Heart right ventricle (tissue), 16 donors: ENCODE measurements at places on chromosomes 1 and 21.

GRCh38 chr1:156080863-156081179, 1.4 kb downstream of the MEX3A start:
- no peak for DNase-seq

DNA sequence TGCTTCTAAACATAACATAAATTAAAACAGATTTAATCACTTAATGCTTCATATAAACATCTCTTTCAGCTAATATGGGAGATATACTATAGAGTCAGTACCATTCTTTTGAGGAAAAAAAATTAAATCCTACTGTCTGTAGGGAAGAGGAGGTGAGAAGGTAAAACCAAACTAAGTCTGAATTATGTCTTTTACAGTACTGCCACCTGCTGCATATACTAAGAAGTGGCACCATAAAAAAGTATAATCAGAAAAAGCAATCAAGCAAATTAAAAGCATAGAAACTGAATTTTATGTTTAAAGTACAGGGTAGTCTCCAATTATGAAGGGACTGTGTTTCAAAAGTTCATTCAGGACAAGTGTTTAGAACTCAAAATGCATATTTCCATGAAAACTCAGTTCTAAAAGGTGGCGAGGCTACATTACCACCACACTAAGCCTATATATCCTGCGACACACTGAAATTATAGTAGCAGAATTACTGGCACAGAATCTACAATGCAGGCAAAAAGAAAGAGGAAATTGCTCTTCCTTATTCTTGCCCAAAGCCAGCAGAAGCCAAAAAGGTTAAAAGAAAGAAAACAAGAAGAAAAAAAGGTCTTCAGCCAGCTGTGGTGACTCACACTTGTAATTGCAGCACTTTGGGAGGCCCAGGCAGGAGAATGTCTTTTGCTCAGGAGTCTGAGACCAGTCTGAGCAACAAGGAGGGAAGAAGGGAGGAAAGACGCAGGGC, 9.0 kb downstream of the NSL1 start:
- no peak for DNase-seq

- peak; percentile 51 for DNase-seq
These were observed 4.1 kb upstream of the TFAP2E start for GRCh38 chr1:35568975-35569395.

- DNase-seq: peak; percentile 62
These were observed 757 bp upstream of the SPSB1 start for GRCh38 chr1:9291914-9292360.

DNA sequence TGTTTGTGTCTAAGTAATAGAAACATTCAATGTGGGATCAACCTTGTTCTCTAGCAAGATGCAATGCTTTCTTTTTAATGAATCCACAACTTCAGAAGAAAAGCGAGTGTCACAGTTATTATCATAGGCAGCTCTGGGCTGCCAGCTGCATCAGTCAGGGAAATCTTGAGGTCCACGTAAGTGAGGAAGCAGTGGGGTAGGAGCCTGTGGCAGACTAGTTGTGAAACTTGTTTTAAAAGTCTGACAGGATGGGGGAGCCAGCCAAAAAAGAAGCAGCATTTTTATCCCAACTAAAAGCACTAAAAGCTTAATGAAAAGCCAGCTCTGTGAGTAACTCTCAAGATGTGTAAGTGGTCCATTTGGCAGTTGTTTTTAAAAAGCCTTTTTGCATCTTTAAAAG, 113.1 kb downstream of the ZNF326 start:
- no peak for DNase-seq

DNA sequence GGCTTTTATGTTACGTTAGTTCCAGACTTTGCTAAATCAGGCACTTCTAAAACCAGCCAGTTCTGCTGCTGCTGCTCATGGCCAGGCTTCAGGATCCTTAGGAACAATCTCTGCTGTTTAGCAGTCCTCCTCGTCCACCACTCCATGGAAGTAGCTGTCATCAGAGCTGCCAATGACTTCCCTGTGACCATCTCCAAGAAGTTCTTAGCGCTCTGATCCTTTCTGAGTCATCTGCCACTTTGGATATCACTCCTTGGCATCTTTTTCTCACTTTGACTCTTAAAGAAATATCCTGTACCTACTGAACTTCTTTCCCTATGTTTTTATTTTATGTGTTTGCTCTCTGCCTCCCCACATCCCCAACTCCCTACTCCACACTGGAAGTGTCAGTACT, 14.7 kb upstream of the IRF2BP2 start:
- no peak for DNase-seq

DNA sequence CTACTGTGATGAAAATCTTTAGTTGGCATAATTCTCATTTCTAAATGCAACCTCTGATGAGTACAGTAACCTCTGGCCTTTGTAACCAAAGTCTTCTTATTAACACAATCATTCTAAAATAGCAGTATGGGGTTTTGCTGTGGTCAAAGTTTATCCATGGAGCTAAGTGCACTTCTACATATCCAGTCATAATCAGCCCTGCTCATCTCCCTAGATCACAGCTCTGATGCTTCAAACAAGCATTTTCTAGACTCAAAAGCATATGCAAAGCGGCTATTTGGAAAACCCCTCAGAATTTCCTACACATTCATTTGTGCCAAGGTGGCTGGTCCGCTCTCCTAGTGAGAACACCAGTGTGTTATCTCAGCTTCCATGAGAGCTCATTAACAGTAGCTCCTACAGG, 418.6 kb downstream of the MRPL39 start:
- DNase-seq: no peak

- DNase-seq: no peak
These were observed 289.8 kb upstream of the POU3F1 start for GRCh38 chr1:38336301-38336923.

DNA sequence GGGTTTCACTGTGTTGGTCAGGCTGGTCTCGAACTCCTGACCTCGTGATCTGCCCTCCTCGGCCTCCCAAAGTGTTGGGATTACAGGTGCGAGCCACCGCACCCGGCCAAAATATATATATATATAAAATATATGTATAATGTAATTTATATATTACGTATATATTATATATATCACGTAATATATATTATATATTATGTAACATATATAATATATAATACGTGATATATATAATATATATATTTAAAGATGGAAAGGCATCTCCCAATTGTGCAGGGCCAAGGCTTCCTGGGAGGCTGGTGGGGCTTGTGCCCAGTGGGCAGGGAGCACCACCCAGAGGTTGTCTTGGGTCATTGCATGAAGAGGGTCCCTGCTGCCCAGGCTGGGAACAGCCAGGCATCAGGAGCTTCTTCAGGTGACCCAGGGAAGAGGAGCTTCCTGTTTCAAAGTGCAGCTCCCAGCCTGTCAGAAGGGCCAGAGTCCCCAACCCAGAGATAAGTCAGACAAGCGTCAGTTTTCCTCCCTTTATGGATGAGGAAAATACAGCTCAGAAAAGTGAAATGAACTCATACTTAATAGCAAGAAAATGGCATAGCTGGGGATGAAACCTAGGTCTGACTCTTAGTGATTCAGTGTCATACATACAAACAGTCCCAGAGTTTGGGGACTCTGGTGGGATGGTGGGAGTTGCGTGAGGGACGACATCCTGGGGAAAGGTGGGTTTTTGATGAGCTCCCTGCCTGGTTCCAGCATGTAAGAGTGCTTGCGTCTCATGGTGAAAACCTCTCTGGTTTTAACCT, 12.0 kb downstream of the UBE2Q1 start:
- peak; percentile 51 for DNase-seq

DNA sequence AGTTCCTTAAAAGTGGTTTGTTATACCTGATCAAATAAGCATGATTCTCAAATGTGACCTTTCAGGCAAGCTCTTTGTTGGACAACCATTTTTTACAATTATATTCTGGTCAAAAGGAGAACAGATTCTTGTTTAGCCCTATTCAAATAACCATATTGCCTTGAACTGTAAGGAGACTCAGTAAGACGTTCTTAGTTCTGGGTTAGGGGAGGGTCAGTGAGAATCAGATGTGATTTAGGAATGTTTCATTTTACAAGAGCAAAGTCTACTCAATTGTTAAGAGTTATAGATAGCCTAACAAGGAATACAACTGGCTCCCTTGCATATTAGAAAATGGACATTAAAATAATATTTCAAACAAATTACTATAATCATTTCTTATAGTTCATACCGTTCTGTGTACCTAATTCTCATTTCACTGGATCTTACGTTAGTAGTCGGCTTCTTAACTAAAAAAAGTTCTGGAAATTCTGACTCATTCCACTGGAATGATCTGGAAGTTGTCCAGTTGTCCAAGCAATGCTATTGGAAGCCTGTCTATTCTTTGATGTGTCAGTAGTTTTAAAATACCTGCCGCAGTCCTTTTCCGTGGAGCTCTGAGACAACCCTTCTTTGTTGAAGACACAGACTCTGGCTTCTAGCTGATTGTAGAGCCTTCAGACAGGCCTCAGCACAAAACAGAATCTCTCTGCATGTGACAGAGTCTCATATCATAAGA, 88.8 kb downstream of the MAST2 start:
- DNase-seq: peak; percentile 53

DNA sequence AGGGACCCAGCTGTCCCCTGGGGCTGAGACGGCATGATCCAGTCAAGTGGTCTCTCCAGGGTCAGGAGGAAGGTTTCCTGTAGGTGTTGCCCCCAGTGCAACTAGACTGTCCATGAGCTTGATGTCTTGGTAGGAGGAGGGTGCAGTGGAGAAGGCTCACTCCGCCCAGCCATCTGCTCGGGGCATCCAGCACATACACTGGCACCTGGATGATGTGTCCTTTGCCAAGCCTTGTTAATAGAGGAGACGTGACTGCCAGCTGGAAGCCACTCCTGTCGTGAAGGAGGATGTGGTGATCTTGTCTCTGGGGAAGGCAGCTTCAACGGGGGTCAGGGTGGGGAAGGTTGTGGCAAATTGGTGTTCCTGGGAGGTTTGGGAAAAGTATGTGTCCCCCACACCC, 6.2 kb downstream of the DISP3 start:
- DNase-seq: no peak

DNA sequence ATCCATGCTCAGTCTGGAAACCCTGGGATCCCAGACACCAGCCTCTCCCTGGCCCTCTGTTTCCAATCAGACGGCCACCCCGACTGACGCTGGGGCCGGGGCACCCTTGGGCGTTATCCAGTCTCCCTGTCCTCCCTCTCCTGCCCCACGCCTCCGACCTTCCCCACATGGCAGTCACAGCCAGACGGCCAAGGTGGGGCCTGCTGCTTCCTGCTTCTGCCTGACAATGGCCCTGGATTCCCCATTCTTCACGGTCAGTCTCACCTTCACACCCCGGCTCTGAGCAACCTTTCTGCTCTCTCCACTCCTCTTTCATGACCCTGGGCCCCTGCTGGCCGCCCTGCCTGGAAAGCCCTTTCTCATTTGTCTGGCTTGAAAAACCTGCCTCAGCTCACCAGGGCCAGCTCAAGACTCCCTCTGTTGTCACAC, 6.6 kb downstream of the GNG4 start:
- DNase-seq: no peak

DNA sequence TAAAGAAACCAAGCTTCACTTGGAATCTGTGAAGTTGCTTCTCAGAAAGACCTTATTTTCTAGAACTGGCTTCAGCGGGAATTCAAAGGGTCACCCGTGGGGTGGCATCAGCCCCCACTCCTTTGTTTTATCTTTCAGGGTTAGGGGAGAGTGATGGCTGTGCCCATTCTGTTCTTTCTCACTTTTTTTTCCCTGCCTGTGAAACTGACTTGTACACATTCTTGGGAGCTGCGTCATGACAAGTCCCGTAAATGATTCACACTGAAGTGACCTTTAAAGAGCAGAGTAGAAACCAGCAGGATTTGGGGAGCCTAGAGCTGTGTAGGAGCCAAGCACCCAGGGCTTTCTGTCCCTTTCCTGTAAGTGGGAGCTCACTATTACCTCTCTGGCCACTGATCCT, 43.8 kb downstream of the SLC44A3 start:
- DNase-seq: peak; percentile 39

- DNase-seq: peak; percentile 23
These were observed 6.9 kb downstream of the ACKR1 start for GRCh38 chr1:159211331-159212136.

DNA sequence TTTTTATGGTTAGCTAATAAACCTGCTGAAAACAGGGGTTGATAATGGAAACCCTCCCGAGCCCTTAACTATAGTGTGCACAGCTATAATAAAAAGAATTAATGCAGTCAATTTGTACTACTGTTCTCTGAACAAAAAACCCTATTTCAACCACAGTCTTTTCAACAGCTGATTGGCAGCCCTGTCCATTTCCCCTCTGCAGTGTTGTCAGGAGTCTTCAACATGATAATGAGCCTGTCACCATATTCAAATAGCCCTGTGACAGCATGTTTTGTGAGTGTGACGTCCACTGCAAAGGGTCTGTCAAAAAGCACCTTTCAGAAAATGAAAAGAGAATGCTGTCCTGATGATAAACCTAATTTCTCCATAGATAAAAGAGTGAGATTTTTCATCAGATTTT, 92.7 kb downstream of the ESRRG start:
- no peak for DNase-seq

- DNase-seq: peak; percentile 89
These were observed 20.9 kb upstream of the VPS13D start for GRCh38 chr1:12208764-12209494.

- no peak for DNase-seq
These were observed 32.4 kb upstream of the BMP8A start for GRCh38 chr1:39458991-39459390.

- DNase-seq: no peak
These were observed 779 bp upstream of the SVBP start for GRCh38 chr1:42817976-42818375.

GRCh38 chr1:1210726-1211540, 3.0 kb downstream of the TNFRSF4 start:
- DNase-seq: peak; percentile 11

GRCh38 chr1:216559359-216559758, 136.1 kb upstream of the USH2A start:
- no peak for DNase-seq

GRCh38 chr1:160844447-160845232, 18.0 kb downstream of the CD244 start:
- no peak for DNase-seq

- DNase-seq: no peak
These were observed 13.8 kb downstream of the SLC35E2B start for GRCh38 chr1:1678581-1679380.

DNA sequence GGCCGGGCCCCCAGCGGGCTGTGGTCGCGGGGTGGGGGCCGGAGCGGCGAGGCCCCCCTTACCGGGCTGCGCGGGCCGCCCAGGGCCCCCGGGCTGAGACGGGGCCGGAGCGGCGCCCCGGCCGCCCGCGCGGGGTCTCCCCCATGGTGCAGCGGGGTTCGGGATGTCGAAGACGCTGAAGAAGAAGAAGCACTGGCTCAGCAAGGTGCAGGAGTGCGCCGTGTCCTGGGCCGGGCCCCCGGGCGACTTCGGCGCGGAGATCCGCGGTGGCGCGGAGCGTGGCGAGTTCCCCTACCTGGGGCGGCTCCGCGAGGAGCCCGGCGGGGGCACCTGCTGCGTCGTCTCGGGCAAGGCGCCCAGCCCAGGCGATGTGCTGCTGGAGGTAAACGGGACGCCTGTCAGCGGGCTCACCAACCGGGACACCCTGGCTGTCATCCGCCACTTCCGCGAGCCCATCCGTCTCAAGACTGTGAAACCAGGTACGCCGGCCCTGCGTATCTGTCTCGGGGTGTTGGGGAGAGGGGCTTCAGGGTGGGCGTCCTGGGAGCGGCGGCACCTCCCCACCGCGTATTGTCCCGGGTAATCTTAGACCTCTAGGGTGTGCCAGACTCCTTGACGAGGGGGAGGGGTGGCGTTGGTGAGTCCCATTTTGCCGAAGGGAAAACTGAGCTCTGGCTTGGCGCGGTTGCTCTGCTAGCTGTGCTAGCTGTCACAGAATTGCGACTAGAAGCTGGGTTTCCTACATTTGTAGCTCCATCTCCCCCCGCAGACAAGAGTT, 745 bp downstream of the MAGI3 start:
- peak; percentile 28 for DNase-seq

GRCh38 chr1:107515702-107516101, 374.9 kb downstream of the NTNG1 start:
- no peak for DNase-seq
